ENCODE measurements at places on chromosomes 6 and 20. TPM values are rescaled to one million over a fixed set of nuclear protein-coding genes. Genes with fewer than 3 reads are reported as not detected.

Gene ULBP3
- total RNA-seq: 0.84 TPM

Gene BTNL2
- total RNA-seq: not detected

Gene SPO11
- total RNA-seq: not detected

Gene WFDC5
- not detected for total RNA-seq

Gene ARG1
- not detected for total RNA-seq

Gene NTSR1
- total RNA-seq: 0.73 TPM

Gene KCNQ2
- total RNA-seq: under 0.01 TPM

Gene WFDC12
- not detected for total RNA-seq

Gene CAPN11
- 0.10 TPM for total RNA-seq

Gene RPS6KA2
- total RNA-seq: 2.4 TPM

Gene TPBG
- total RNA-seq: 0.31 TPM

Gene NSFL1C
- 28.1 TPM for total RNA-seq

Gene ZBTB46
- 2.1 TPM for total RNA-seq

Gene ERVFRD-1
- 0.10 TPM for total RNA-seq

Gene MRAP2
- total RNA-seq: 0.10 TPM

Gene SIRPD
- total RNA-seq: 0.42 TPM

Measured in mononuclear cell (primary cell).